ENCODE measurements at places on chromosomes 4 and X.

GRCh38 chrX:119036107-119037029, 36.4 kb upstream of the CT47C1 start:
- no peak for DNase-seq

DNA sequence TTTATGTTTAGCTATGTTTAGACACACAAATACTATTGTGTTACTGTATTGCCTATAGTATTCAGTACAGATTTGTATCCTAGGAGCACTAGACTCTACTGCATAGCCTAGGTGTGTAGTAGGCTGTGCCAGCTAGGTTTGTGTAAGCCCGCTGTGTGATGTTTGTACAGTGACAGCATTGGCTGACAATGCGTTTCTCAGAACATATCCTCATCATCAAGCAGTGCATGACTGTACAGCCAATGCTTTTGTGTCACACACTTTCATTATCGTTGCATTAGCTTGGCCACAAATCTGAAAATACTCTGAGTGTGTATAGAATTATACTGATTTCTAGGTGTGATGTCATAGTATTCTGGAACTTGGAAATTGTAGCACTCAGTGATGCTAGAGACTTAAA, 63.4 kb downstream of the CLDN34 start:
- no peak for DNase-seq

- DNase-seq = no peak
These were observed 125.1 kb downstream of the FGF16 start for GRCh38 chrX:77572322-77572721.

- no peak for DNase-seq
These were observed 210.7 kb downstream of the BMPR1B start for GRCh38 chr4:94968493-94968892.

DNA sequence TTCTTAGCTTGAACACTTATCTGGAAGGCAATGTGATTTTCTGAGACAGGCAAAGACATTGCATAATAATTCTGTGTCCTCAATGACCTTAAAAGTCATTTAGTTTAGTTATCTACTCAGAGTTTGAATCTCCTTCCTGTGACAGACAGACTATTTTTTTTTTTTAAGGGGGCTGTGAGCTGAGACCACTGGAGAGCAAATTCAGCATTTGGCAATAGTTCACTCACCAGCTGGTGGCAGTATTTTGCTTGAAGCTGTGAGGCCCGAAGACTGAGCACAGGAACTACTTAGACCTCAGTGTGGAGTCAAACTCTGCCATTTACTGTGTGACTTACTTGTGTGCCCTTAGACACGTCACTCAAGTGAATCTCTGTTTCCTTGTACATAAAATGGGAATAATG, 22.9 kb upstream of the CPE start:
- DNase-seq = no peak

DNA sequence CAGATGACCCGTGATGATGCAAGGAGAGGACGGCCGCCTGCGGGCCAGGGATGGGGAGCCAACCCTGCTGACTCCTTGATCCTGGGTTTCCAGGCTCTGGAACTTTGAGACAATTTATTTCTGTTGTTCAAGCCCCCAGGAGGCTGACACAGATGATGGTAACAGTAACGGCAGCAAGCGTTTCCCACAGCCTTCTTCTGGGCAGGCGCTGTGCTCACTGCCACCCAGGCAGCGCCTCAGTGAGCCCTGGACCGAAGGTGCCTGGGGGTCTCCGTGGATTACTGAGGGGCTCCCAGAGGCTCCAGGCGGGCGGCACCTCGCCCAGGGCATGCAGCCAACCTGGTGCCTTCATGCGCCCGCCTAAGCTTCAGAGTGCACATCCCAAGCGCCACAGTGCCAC, 103.9 kb upstream of the AFAP1 start:
- no peak for DNase-seq

GRCh38 chr4:149897783-149898182, 82.1 kb upstream of the IQCM start:
- DNase-seq = no peak

- no peak for DNase-seq
These were observed 9.3 kb downstream of the ATP5ME start for GRCh38 chr4:664713-665231.

DNA sequence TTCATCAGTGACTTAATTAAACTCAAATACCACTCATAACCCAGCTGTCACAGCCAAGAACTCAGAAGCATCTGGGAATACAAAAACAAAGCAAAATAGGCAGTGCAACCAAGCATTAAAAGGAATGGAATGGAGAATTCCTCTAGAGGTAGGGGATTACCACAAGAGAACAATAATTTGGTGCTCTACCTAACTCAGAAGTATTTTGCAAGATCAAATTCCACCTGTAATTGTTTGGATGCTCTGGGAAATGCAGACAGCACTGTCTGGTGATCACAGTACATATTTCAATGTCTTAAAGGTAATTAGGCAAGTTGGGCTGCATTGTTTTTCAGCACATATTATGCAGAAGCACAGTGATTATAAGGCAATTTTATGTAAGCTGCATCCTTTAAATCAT, 547.5 kb downstream of the TRAM1L1 start:
- no peak for DNase-seq
